ENCODE measurements at places on chromosomes 3 and 15.

DNA sequence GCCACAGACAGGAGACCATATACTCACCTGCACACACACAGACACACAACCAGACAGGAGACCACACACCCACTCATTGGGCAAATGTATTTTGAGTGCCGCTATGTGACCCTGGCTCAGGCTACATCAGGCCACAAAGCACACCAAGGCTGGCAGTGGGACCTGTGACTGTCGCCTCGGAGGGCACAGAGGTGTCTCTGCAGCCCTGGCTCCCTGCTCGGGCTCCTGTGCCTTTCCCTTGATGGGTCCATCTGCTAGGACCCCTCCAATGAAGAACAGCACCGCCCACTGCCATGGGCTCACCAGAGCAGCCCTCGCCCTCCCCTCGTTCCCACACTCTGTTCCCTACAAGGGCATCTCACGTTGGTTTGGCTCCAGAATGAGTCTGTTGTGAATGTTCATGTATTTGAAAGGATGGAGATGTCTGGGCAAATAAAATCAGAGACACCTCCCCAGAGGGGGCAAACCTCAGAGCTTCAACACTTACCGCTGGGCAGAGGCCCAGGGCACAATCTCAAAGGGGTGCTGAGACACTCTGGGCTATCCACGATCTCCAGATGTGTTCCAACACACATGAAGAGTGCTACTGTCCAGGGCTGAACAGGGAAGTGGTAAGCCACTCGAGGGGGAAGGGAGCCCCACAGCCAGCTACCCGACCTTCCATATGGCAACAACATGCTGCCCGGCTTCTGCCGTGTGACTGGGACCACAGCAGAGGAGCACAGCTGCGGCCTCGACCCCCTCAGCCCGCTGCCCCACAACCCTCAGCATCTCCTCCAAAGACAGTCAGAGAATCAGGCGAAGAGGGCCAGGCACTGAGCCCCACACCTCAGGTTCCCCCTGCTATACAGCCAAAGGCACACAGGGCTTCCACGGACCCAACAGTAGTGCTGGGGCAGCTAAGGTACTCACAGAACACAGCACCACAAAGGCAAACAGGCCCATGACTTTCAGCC lies 74.9 kb downstream of the OCA2 start:
- no peak for DNase-seq

- DNase-seq: no peak
Measured at GRCh38 chr3:4601892-4602291, 108.7 kb downstream of the ITPR1 start.

DNA sequence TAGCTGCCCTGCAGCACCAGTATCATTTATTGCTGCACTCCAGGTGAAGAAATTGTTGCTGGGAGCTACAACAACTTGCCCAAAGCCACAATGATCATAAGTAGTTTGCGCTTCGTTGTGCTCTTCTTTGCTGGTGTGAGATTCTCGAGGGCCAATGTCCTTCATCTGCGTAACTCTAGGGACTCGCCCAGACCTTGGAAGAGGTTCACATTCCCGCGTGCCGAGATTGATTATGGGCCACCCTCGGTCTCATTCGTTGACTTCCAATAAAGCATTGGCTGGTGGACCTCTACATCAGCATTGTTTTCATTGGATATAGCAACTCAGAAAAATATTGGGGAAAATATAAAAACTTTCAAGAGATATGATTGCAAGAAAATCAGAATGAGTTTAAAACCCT lies 423 bp upstream of the PHLDB2 start:
- DNase-seq: no peak

DNA sequence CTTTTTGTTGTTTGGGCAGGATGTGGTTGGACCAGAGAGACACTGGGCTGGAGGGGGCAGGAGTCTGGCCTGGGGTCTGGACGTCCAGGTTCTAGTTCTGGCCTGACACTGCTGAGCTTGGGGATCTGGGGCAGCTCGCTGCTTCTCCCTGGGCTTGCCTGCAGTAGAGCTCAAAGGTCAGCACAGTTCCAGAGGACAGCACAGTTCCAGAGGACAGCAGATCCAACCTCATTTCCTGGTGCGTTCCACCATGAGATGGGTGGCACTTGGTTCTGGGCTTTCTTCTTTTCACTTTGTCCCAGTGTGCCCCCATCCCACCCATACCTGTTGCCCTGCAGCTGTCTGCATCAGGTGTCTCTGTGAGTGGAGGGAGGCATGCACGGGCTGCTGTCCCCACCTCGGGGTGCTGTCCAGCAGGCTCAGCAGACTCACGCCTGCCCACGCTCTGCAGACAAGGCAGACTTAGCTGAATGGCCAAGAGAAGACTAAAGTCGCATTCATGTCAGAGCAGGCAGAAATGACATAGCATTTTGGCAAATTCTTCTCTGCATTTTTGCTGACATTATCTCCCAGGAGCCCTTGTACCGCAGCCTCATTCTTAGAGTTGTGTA lies 16.7 kb downstream of the CACNA2D3 start:
- DNase-seq: no peak

DNA sequence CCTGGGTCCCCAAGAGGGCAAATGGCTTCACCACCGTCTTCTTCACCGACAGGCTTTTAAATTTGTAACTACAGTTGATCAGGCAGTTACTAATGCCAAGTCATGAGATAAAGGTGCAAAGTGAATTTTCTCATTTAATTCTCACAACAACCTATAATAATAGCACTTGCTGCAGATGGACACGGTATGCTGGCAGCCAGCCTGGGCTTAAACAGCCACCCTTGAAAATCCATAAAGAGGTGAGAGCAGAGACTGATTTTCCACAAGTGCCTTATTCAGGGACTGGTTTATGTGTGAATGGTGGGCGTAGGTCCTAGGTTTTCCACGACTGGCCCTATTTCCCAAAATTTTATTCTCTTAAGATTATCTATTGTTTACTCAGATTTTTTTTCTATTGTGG lies 117.8 kb downstream of the RAB11A start:
- no peak for DNase-seq

DNA sequence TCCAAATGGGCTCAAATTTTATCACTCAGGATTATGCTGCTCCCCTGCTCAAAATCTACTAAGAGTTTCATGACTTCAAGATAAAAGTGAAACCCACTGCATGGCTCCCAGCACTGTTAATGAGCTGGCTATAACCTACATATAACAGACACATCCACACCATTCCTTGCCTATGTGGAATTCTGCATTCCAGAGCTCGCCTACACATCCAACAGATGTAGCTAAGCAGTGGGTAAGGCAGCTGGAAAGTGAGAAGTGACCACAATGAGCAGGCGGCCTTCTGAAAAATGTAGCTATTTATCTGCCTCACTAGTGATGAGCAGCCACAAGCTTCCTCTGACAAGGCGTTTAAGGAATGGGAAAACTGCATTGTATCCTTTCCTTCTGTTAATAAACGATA lies 92.0 kb upstream of the TRIM42 start:
- DNase-seq: no peak
